ENCODE measurements at places on chromosomes 12 and 14.

DNA sequence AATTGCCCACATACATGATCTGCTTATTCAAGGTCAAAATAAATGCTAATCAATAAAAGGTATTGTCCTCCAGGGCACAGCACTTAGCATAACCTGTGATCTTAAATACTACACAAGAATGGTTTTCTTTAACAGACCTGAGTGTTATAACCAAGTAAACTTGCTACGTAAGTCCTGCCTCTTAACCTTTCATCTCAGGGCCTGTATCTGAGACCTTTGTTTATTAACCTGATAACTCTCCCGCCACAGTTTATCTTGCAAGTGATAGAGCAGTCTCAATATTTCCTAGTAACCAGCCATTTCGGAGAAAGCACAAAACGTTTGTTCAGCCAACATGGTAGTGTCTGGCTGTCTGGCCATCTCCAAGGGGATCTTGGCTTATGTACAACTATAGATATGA is 88.4 kb downstream of the DUSP6 start:
- DNase-seq = no peak

DNA sequence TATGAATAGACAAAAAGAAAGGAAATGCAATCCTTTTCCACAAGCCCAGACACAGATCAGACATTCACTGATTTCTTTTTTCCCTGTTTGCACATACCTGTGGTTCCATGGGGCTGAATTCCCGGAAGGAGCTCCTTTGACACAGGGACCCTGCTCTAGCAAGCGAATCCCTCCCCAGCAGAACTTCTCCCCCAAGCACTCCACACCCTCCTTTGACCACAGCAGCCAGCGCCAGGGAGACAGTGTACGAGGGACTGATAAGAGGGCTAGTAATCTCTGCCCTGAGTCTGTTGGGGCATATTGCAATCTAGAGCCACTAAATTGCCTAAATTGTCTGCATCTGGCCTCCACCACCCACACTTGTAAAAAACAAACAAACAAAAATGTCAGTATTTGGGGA is 83.4 kb upstream of the NTF3 start:
- DNase-seq = no peak

DNA sequence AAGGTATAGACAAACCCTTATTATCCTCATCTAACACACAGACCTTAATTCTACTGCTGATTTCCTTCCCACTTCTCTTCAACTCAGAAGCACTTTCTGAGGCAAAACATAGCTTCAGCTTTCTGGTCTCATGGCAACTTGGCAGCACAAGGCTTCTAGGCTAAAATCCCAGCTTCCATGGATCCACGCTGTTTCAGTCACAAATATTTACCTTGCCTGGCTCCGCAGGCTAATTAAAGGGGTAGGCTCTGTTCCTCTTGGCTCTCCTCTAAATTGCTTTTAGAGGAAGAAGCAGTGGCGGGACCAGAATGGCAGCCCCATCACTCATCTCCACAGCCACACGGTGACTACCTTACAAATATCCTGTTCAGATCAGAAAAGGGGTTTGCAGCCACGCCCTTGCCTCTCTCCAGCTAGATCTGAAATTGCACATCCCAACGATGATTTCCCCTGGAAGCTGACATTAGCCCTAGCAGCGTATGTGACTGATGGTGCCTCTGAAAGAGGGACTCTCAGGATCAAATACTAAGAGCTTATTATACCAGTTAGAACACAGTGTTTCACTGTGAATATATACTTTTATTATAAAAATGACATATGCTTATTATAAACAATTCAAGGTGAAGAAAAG is 221.5 kb upstream of the NUDT4 start:
- DNase-seq = no peak

GRCh38 chr14:47389535-47389934 is 285.9 kb downstream of the MDGA2 start:
- DNase-seq = no peak

DNA sequence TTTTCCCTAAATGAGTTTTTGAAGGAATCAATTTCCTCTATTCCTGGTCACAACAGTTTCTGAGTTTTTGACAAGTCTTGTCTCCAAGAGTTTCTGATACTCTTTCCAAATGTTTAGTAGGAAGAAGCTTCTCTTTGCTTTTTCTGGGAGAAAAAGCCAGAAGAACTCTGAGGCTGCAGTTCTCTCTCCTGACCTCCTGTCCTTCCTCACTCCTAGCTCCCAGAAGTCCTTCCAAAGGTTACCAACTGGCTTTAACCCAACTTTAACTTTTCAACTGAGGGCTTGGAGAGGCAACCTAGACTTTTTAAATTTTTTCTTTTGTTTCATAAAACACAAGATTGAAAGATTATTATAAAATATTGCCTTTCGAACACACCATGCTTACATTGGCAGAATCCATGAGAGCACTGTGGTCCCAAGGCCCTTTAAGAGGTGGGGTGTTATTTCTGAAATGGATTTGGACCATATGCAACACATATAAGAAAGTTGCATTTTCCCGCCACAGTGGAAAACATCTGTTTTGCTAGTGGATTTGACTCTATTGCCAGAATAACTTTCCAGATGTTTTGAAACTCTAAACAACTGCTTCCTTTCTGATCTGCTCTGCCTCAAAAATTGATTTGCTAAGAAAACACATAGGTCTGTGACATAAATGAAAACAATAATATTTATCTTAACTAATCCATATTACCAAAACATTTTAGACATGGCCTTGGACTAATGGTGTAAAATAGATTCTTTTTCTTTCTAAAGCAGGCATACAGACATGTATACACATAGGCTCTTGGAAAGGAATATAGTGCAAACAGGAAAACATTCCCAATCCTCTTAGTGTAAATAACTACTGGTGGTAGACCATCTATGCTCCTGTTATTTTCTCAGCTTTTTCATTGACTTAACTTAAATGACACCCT is 22.3 kb upstream of the EPS8 start:
- DNase-seq = no peak

- no peak for DNase-seq
Measured at GRCh38 chr12:87679251-87679650, 349.9 kb downstream of the C12orf50 start.

GRCh38 chr14:75459099-75459741 is 31.4 kb downstream of the JDP2 start:
- DNase-seq = no peak

DNA sequence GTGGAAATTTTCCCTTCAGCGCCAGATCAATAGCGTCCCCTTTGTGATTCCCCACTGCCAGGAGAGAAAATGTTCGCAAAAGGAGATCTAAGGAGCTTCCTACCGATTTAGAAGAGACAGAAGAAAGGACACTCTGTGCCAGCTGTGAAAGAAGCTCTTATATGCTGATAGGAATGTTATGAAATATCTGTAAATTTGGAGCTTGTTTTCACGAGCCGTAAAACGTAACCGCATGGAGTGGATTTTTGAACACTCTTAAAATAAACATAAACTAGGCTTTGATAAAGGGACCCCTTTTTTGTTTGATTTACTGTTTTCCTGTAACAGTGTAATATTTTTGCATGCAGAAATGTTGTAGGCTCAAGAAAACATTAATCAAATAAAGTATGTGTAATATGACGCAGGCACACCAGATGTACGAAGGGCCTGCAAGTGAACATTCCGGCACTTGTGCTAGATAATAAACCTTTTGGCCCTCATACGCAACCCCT is 346.8 kb downstream of the ETNK1 start:
- no peak for DNase-seq

DNA sequence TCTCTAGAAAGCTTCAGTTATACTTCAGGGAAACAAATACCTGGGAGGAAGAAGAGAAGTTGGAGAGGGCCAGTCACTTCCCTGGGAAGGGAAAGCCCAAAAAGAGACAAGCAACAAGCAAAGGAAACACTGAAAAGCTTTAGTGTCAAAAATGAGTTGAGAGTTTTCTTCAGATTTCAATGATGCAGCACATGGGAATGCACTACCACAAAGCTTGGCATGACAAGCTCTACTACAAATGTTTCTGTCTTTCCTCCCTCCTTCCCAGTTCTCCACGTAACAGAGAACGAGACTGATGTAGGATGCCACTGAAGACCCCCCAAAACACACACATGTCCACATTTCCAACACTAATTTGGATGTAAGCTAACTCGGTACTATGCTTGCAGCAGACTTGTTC is 26.8 kb upstream of the ADAMTS20 start:
- no peak for DNase-seq

- DNase-seq = no peak
Measured at GRCh38 chr12:32470936-32471470, 71.6 kb downstream of the FGD4 start.

- DNase-seq = peak; percentile 73
Measured at GRCh38 chr14:97458661-97459579, 661.7 kb downstream of the VRK1 start.

GRCh38 chr14:42548349-42548748 is 941.7 kb downstream of the LRFN5 start:
- DNase-seq = no peak

GRCh38 chr12:21558100-21558679 is 32.1 kb downstream of the SPX start:
- no peak for DNase-seq

GRCh38 chr12:76190299-76190698 is 105.8 kb upstream of the NAP1L1 start:
- no peak for DNase-seq

DNA sequence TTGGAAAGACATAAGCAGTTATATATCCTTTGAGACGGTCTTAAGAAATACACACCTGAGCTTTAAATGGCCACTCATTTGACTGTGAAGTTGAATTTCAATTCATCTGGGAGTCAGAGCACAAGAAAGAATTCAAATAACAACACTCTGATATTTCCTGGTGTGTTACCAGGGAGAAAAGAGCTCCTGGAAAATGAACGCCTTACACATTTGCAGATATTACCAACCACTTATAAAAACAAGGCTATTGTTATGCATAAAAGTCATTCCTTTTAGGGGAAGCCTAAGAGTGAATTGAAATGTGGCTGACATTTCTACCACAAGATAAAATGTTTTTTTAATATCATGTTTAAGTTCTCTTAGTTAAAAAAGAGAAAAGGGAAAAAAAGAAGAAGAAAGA is 229.2 kb upstream of the PLEKHG7 start:
- no peak for DNase-seq

GRCh38 chr14:22640192-22640591 is 4.0 kb downstream of the OR6J1 start:
- DNase-seq = no peak

DNA sequence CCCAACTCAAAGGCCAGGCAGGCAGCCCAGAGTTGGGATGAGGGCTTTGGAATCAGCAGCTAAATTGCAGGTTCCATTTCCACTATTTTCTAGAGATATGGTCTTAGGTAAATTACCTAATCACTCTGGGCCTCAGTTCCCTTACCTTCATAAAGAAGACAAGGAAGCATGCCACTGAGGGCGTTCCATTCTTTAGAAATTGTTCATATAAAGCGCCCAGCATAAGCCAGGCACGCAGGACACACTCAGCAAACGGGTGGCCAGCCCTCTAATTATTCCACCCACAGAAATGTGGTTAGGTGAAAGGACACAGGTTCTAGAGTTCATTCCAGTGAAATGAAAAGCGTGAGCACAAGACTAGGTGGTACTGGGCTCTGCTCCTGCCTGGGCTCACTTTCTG is 87.9 kb upstream of the BCL11B start:
- DNase-seq = no peak

- DNase-seq = no peak
Measured at GRCh38 chr14:35682802-35683201, 126.3 kb downstream of the RALGAPA1 start.

- DNase-seq = no peak
Measured at GRCh38 chr12:68482660-68483059, 128.0 kb upstream of the RAP1B start.

GRCh38 chr12:27779920-27780611 is at the start of the genes KLHL42 and MANSC4:
KLHL42 (plus strand) TSS chr12:27780233; CDS start chr12:27780331, 98 bp downstream.
MANSC4 (minus strand) TSS chr12:27780236; CDS start chr12:27771276, 8,960 bp downstream.
- peak; percentile 57 for DNase-seq
